ENCODE measurements at places on chromosomes 2 and 18.

- DNase-seq, result peak; percentile 18
Measured at GRCh38 chr2:42049221-42050009, 1.6 kb downstream of the PKDCC start.

GRCh38 chr2:14761118-14761517 lies 128.6 kb downstream of the LRATD1 start:
- no peak for DNase-seq

GRCh38 chr2:23426263-23426905 lies 41.4 kb downstream of the KLHL29 start:
- DNase-seq, result peak; percentile 82

GRCh38 chr2:49162151-49162550 lies 7.8 kb upstream of the FSHR start:
- DNase-seq, result no peak

DNA sequence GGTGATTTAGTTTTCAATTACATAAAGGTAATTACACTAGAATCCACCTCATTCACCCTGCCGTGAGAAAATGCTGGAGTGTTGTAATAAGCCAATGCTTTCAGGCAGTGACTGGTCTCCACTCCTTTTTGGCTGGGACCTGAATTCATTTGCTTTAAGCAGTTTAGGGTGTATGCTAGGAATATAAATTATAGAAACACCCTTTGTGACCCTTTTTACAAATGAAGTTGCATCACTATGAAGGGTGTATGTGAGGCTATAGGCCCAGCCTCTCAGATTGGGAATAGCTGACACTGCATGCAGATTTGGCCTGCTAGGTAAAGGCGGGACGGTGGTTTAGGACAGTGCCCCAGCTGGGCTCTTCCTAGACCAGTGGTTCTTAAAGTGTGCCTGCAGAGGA lies 50.8 kb upstream of the NFE2L2 start:
- DNase-seq, result no peak

- no peak for DNase-seq
Measured at GRCh38 chr2:207663870-207664545, 38.8 kb upstream of the METTL21A start.

DNA sequence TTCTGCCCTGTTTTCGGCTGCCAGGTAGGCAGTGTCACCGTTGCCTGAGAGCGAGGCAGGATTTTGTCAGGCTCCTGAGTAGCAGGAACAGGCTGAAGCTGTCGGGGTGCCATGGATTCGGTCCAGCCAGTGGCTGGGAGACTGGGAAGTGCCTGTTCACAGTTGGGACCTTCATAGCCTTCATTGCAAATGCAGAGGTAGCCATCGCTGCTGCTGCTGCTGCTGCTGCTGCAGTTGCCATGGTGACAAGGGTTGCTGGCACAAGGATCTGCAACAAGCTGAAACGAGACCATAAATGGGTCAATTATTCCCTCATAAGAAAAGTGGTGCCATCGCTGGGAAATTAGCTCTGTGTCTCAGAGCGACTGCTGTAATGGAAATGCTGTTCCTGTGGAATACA lies 122.7 kb downstream of the DNER start:
- no peak for DNase-seq
